LHCN-M2 (cell line): ENCODE measurements at places on chromosomes 7 and 10. TPM values are rescaled to one million over a fixed set of nuclear protein-coding genes. Genes with fewer than 3 reads are reported as not detected.
A peak's percentile ranks its signal among the peaks of the same experiment; 100 is the strongest.

DNA sequence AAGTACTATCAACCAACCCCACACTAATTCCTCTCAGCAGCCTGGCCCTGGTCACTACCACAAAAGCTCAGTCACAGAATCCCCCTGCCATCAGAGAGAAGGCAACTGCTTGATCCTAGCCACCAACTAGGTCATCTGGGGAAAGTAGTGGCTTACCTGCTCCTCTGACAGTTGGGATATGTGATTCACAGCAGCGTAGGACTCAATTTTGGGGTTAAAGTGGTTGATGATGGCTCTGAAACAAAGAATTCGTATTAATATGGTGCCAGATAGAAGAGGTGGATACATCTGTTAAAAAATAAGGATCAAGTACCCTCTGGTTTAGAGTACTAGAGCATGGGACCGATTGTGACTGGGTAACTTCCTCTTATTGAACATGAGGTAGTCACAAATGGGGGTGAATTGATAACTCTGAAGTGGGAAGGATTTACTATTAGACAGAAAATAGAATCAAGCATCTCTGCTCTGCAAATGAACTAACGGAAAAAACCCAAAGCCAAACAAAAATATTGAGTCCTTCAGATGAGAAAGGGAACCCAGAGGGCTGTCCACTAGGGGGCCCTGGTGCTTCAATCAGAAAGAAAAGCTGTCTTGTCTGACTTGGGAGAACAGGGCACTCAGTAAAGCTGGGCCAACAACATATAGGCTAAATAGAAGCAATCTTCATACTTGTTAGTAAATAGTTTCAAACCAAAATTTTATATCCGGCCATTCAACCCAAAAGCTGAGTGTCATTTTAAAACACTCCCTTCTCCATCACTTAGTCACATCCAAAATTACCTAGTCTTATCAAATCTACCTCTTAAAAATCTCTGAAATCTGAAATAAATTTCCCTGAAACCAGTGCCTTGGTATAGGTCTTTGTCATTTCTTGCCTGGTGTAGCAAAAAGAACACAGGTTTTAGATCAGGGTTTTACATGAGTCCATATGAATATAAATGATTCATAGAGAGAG is 45.9 kb upstream of the KCNIP2 start:
- peak; percentile 72 for DNase-seq

GRCh38 chr7:112511451-112512202 is 30.8 kb downstream of the LSMEM1 start:
- DNase-seq, result no peak

- DNase-seq, result no peak
These were observed 46.9 kb downstream of the TASOR2 start for GRCh38 chr10:5731559-5731958.

DNA sequence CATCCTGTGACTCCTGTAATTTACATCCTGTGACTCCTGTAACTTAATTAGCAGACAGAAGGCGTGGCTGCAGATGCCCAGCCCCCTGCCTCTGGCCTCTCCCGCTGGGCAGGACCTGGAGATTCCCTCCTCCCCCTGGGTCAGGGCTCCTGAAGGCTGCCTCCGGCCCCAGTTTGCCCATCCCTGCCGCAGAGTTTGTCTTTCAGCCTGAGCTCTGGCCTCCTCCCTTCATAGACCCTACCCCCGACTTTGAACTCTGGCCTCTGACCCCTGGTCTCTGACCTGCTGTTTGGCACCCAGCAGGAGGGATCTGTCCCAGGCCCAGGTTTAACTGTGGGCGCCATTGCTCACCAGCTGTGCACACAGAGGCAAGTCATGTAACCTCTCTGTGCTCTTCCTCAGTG is 45.6 kb downstream of the ELFN1 start:
- no peak for DNase-seq

GRCh38 chr10:3950676-3951275 is 165.8 kb upstream of the KLF6 start:
- no peak for DNase-seq

DNA sequence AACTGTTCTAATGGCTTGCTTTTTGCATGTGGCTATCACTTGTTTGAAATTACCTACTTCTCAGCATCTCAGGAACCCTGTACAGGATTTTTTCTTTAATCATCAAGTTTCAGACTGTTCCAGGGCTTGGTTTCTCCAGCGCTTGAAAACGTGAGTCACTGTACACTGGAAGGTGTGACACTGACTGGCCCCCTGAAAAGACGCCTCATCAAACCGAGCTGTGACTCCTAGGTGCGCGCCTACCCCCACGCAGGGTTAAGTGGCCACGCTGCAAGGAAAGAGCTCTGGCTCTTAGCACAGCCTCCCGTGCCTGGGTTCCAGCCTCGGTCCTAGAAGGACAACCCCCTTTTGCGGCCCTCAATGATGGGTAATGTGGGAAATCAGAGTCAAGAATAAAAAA is 81.0 kb downstream of the EBF3 start:
- peak; percentile 34 for DNase-seq

DNA sequence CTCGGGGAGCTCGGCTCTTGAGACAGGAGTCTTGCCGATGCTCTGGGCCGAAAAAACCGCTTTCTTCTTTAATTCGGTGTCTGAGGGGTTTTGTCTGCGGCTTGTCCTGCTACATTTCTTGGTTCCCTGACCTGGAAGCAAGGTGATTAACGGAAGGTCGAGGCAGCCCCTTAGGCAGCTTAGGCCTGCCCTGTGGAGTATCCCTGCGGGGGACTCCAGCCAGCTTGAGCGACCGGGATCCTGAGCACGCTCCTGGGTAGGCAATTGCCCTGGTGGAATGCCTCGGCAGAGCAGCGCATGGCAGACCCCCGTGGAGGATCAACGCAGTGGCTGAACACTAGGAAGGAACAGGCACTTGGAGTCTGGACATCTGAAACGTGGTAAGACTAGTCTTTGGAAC is 30.5 kb upstream of the GHITM start:
- no peak for DNase-seq

DNA sequence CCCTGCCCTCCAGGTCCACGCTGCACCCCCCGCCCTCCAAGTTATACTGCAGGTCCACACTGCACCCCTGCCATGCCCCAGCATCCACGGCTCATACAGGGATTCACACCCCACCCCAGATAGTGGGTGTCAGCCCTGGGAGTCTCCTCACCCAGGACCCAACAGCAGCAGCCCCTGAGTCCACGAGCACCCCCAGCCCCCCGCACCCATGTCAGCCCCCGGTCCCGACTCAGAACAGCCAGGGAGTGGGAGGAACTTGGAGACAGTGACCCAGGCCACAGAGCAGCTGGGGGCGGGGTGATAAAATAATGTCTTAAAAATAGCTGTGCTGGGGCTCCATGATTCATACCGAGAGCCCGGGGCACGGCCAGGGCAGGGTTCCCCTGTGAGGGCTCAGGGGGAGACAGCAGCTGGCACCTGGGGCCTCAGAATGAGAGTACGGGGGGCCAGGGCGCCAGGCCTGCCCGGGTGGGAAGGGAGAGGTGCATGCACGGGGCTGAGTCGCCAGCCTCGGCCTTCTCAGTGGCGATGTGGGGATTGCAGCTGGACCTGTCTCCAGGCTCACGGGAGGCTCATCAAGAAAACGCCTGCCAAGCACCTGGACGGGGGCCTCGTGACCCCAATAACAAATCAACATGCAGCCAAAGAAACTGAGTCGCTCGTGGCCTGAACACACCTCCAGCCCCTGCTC is 29.8 kb downstream of the ADAP1 start:
- DNase-seq, result peak; percentile 24

DNA sequence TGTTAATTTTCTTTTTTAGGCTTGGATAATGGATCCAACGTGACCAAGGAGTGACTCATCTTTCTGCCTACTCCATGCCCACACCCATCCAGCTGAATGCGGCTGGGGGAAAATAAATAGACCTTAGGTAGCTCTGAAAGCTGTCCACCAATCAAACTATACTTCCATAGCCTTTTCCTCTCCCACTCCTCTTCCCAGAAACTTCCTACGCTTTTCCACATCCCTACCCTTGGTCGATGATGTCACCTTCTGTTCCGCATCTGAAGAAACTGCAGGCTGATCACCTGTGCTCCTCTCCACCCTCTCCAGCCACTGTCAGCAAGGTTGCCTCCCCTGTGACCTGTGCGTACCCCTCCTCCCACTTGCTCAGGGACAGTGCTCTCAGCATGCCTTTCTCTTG is 359.8 kb upstream of the KLF6 start:
- DNase-seq, result peak; percentile 34

DNA sequence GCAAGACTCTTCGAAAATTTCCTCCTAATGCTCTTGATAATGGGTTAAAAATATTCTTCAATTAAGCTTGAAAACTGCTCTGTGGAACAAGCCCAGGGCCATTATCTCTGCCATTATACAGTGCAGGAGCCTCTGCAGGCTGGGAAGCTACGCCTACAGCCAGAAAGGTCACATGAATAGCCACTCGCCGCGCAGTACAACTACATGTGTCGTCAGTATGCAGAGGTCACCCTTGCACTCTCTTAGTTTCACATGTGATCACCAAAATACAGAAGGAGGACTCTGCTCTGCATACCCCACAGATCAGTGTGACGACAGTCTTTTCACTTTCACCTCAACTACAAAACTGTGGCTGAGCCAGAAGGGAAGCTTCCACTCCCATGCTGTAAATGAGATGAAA is 141.8 kb upstream of the C1QL3 start:
- DNase-seq, result no peak

DNA sequence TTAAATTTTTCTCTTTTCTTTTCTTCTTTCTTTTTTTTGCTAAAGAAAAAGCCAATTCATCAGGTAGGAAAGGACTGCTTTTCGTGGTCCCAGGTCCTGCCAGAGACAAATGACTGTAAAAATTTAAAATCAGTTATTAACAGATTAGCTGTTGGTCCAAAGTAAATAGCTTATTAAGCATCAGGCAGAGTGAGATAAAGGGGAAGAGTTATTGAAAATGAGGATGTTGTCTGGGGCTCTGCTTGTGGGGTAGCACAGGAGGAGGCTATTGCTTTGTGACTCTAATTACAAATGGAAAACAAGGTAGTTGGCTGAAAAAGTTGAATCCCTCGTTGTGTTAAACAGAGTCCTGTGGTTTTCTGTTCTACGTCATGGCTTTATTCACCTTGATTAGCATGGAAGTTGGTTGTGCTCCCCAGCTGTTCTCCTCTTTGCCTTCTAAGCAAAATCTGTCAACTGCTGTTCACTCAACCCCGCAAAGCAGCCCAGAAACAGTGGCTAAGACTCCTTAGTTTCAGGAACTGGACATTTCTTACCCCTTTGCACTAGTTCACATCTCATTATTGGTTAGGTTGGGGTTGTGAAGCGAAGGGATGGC is 128.9 kb downstream of the SNX10 start:
- DNase-seq, result no peak

- no peak for DNase-seq
These were observed 17.4 kb upstream of the CYP3A7 start for GRCh38 chr7:99752356-99752755.

- no peak for DNase-seq
These were observed 8.8 kb downstream of the OGDH start for GRCh38 chr7:44615149-44615611.

DNA sequence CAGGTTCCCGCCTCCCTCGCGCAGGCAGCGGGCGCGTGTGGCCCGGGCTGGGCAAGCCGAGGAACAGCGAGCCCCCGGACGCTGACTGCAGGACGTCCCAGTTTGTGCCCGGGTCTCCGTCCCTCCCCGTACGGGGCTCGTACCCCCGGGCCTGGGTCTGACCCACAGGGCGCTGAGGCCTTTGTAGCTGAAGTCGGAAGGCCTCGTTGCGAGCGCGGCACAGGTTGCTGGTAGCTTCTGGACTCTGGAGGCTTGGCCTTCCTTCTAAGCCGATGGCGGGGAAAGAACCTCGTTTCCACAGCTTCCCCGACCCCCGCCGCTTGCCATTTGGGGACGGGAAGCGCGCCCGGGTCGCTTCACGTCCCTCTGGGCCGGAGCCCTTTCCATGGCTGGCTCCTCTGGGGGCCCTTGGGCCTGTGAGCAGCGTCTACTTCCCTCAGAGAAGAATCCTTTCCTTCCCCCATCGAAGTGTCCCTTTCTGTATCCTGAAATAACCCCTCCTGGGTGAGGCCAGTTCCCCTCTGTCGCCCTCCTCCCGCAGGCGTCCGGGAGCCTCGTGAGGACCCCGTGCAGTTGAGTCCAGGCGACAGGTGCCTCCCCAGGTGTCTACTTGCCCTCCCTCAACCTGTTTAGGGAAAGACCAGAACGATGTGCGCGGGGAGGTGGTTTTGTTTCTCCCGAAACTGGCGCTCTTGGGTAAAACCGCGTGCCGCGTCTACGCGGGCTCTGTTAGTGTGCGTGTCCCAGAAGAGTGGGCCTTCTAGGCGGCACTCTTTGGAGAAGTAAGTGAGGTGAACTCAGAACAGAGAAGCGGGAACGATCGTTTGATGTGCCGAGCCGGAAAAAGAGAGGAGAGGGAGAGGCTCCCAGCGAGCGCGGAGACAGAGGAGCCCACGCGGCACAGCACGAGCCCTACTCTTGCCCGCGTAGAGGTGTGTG is 9.3 kb downstream of the EVX1 start:
- DNase-seq, result no peak

GRCh38 chr10:53601260-53601875 is 828.8 kb upstream of the MBL2 start:
- peak; percentile 14 for DNase-seq

DNA sequence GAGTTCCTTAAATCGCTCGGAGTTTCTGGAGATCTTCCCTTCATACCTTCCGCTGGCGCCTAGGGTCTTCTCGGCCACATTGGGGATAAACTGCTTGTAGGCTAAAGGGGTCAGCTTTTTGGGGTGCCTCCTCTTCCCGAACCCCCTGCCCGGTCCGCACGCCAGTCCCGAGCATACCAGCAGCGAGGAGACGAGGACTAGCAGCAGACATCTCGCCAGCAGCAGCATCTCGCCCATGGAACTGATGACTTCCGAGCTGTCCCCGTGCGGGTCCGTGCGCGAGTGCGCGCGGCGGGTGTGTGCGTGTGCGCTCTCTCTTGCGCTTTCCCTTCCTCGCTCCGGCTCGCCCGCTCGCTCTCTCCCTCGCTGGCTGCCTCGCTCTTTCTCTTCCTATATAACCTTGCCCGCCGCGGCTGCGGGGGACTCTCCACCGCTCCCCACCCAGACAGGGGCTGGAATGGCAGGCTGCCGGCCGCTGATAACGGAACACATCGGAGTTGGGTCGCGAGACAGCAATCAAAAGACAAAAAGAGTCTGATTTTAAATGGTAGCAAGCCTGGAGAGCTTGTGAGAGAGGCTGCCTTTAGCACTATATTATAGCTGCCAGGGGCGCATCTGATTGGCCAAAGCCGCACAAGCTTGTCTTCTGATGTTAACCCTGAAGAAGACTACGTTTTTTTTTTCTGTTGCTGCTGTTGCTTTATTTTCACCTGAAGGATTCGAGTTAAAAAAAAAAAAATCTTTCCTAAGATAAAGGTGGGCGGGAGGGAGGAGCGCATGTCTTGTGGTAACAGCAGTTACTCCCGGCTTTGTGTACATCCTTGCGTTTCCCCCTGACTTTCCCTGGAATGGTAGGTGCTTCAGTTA is at the start of gene SHH:
TSS of gene SHH (minus strand) at position 569 of the 867 bp plus-strand sequence. CDS start at position 228, 341 bp downstream.
- no peak for DNase-seq

DNA sequence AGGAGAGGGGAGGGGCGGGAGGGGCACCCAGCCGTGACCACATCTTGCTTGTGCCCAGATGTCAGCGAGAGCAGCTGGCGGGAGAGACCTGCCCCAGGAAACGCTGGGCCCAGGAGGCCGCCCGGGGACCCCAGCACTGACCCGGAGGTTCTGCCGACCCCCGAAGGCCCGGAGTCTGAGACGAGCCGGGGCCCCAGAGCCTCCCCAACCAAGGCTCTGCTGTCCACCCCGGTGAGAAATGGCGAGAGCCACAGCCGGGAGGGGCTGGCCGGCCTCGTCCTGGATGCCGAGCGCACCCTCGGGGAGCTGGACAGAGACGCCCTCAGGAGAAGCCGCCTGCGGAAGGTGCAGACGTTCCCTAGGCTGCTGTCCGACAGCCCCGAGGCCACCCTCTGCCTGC is 25.9 kb downstream of the KNDC1 start:
- no peak for DNase-seq

VPS37D gene
- total RNA-seq, result 6.1 and 6.9 TPM in 2 replicates

ECHS1 gene
- total RNA-seq, result 117 and 130 TPM in 2 replicates

GNB2 gene
- total RNA-seq, result 176 and 205 TPM in 2 replicates

ANKRD2 gene
- 0.11 TPM in 1 of 2 replicates, not detected in the other for total RNA-seq

OR2A7 gene
- total RNA-seq, result not detected in 2 replicates

C10orf53 gene
- total RNA-seq, result not detected in 2 replicates
